ENCODE measurements at places on chromosomes 4 and X. TPM values are rescaled to one million over a fixed set of nuclear protein-coding genes. Genes with fewer than 3 reads are reported as not detected.

Gene TMPRSS11F
- total RNA-seq, result not detected

- DNase-seq, result no peak
These were observed 77.5 kb upstream of the CASK start for GRCh38 chrX:42000836-42001235.

- no peak for DNase-seq
These were observed 89.0 kb downstream of the NAF1 start for GRCh38 chr4:163077680-163078079.

DNA sequence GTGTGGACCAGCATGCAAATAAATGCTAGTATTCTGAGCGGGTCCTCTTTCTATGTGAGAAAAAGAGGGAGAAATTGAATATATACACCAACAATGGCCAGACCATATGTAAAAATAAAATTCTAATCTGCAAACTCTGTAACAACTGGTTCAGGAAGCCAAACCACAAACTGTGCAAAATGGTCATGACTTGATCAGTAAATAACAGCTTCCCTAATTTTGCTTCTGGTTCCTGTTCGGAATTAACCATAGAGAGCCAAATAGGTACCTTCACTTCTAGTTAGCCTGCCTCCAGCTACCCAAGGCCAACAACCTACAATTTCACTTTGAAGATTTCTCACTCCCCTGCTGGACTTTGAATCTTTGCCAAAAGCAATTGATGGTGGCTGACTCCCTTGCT lies 1313.2 kb downstream of the ADGRL3 start:
- no peak for DNase-seq

GRCh38 chr4:31682796-31683195 lies 962.6 kb downstream of the PCDH7 start:
- DNase-seq, result no peak

DNA sequence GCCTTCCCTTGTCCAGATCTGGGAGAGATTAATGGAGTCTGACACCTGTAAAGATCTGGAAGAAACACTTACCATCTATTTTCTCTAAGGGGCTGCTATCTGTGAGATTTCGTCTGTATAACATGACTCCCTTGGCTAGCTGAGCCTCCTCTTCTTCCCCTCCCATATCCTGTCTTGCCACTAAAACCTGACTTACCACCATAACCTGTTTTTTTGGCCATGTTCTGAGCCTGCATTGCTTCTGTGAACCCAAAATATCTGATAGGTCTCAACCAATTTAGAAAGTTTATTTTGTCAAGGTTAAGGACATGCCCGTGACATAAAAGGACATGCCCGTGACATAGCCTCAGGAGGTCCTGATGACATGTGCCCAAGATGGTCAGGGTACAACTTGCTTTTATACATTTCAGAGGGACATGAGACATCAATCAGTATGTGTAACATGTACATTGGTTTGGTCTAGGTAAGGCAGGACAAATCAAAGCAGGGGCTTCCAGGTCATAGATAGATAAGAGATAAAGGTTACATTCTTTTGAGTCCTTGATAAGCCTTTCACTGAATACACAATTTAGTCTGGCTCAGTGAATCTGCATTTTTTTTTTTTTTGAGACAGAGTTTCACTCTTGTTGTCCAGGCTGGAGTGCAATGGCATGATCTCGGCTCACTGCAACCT lies 11.4 kb downstream of the MGST2 start:
- DNase-seq, result no peak

Measured in neural crest cell (in vitro differentiated cells).